ENCODE measurements at places on chromosomes 11 and 22.

DNA sequence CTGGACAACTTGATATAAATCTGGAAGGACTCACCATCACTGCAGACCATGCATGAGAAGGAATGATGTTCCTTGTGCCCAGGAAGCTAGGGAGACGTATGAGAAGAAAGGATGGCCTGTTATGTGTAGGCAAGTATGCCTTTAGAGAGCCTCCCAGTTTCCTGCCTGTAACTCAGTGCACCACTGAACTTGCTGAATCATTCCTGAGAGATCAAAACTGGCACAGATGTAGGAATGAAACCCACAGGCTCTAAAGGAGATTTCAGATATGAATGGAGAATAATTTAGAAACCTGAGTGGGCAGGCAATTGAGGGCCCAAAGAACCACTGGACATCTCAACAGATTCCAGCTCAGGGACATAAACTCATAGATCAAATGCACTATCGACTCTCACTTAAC is 38.4 kb upstream of the PRSS23 start:
- DNase-seq, result no peak

DNA sequence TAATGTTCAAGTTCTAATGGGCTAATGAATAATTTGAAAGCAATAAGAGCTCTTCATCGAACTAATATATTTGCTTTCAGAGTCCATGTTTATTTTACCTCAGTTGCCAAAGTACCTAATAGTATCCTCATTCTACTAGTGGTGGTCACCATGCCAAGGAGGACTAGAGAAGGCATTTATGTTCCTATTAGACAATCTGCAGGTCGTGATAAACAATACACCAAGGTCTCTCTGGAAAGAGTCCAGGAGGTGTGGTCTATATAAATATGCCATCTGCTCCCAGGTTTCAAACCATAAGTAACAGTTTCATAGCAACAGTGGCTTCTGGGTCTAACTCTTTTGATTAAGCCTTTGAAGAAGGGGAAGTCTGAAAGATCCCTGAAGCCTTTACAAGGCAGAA is 42.9 kb downstream of the ARFGAP3 start:
- DNase-seq, result no peak

DNA sequence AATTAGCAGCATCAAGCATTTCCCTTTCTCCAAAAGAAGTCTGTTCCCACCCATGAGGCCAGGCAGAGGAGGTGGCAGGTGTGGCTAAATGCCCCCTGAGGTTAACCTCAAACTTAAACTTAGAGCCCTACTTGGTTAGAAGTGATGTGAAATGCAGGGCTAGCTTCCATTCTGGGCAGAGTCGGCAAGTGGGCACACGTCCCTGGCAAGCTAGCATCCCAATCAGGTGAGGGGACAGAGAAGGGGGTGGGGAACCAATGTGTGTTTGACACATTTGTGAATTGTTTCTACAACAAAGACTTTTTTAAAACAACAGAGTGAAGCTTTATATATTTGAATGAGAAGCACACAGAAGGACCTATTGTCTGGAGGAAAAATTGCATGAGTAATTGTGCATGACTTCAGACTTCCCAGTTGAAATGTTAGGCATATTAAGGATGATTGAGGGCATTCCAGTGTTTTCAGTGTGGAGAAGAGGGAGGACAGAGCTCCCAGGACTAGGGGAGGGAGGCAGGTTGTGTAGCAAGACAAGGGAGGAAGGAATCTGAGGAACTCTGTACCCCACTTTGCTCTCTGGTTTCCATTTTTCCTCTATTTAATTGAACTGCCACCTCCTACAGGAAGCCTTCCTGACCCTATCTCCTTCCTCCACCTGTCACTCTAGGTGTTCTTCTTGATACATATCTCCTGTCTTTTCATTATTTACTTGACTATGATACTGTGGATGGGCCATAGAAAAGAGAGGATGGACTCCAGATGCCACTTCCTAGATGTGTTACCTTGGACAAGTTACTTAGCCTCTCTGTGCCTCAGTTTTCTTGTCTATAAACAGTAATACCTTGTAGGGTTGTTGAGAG is 83.3 kb upstream of the PICALM start:
- DNase-seq, result no peak

- DNase-seq, result no peak
These were observed 9.0 kb upstream of the HIKESHI start for GRCh38 chr11:86292912-86293616.

- no peak for DNase-seq
These were observed 124.5 kb upstream of the SORL1-AS1 start for GRCh38 chr11:121577106-121577848.

DNA sequence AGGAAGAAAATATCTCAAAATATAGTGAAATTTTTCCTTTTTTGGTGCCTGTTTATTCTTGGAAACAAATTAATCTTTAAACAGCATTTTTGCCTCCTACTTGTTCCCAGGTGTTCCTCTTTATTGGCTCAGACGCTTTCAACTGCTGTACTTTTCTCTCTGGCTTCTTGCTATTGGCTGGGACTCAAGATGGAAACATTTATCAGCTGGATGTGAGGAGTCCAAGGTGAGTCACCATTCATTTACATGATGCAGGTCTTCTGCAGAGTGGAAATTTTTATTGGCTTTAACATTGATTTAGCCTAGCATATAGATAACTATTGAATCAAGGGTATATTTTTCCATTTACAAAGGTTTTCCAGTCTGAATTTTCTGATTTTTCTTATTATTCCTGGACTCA is 34.4 kb upstream of the DNAJB13 start:
- DNase-seq, result no peak

DNA sequence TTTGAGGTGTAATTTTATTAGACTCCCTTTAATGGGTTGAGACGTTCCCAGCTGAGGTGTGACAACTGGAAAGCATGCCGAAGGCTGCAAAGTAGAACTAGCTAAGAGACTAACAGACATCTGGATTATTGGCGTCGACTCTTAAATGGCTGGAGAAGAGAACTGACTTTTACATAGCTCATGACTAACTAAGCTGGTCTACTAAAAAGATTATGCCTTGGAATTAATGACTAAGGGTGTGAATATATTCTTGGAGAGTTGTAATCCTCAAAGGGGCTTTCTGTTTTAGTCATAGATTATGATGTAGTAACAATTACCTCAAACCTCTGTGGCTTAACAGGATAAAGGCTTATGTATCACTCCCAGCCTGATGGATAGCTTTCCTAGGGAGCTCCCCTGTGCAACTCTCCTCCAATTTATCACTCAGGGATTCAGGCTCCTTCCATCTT is 39.5 kb upstream of the SLC5A12 start:
- DNase-seq, result no peak

DNA sequence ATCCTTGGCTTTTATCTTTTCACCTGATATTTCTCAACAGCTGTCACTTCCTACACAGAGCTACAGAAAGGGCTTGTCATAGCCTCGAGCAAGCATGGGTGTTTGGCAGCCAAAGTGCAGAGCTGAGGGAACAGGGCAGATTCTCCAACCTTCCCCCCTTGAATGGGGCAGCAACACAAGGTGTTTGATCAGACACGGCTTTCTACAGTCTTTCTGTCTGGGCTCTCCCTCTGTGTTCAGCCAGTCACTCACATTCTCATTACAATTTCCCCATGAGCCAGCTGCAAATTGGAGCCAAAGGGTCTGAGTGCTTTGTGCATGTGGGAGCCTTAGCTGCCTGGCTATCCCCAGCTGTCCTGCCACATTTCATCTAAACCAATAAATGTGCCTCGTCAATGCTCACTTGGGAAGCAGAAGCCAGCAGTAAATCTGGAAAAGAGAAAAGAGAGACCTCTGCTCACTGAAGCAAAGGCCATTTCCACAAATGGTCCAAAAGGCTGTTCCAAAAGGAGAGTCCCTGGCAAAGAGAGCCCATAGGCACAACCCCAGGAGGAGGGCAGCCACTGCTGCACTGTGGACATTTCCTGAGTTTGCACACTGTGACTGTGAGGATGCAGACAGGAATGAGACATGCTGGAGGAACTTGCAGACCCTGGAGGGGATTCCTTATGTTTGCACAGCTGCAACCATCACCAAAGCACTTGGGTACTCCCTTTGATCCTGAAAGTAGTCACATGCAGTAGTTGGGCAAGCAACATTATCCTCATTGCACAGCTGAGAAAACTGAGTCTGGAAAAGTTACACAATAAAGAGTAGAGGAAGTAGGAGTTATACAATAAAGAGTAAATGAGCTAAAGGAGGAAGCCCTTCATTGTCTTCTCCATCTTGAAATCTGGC is 186.8 kb downstream of the FAM181B start:
- DNase-seq, result no peak

DNA sequence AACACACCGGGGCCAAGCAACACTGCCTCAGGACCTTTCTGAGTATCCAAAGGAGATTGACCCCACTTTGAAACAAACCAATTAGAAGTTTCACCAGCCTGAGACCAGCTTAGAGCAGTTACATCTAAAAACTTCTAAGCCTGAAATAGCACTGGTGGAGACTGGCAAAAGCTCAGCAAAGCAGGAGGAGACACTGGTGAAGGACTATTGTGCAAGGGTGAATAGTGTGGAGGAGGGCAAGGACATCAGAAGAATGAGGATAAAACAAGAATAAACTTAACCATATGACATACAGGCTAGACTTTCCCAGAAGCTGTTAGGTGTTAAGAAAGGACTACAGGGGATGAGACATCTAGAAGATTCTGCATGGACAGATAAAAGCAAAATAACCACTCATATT is 152.4 kb downstream of the FCHSD2 start:
- DNase-seq, result no peak

- no peak for DNase-seq
These were observed 20.7 kb downstream of the SUN2 start for GRCh38 chr22:38735126-38735464.

- no peak for DNase-seq
These were observed 22.2 kb upstream of the MUC5B start for GRCh38 chr11:1200611-1201191.

GRCh38 chr11:116537709-116538108 is 235.1 kb downstream of the BUD13 start:
- no peak for DNase-seq

GRCh38 chr11:62928011-62928410 is 6.8 kb upstream of the CHRM1 start:
- no peak for DNase-seq

DNA sequence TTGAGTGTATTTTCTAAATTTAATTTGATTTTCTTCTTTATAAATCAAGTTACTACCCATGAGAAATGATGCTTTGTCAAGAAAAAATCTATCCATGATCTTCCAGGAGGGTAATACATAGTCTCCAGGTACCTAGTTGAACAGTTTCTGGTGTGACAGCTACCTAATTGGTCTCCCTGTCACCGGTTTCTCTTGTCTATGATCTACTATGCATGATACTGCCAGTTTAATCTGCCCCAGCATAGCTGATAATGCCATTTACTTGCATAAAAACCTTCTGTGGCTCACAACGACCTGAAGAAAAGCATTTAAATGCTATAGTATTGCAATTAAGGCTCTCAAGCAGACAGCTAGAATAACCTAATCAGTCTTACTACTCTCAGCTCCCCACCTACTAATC is 349.5 kb downstream of the DLG2 start:
- DNase-seq, result no peak

- DNase-seq, result no peak
These were observed 111.4 kb downstream of the SPON1 start for GRCh38 chr11:14073849-14074476.

DNA sequence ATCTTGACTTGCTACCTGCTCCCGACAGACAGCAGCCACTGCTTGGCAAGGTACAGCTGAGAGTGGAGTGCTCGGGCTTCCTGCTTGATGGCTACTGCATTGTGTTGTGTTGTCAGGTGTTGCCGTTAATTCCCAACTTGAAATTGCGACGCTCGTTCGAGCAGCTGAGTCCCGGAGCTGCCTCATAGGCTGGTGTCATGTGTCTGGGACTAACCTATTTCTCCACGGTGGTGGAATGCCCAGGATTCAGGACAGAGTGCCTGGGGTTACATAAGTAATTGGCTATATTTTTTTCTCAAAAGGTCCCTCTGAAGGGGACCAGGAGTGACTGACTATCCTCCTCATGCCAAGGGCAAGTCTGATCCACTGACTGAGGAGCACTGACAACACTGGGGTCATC is 18.5 kb downstream of the COMMD9 start:
- no peak for DNase-seq

DNA sequence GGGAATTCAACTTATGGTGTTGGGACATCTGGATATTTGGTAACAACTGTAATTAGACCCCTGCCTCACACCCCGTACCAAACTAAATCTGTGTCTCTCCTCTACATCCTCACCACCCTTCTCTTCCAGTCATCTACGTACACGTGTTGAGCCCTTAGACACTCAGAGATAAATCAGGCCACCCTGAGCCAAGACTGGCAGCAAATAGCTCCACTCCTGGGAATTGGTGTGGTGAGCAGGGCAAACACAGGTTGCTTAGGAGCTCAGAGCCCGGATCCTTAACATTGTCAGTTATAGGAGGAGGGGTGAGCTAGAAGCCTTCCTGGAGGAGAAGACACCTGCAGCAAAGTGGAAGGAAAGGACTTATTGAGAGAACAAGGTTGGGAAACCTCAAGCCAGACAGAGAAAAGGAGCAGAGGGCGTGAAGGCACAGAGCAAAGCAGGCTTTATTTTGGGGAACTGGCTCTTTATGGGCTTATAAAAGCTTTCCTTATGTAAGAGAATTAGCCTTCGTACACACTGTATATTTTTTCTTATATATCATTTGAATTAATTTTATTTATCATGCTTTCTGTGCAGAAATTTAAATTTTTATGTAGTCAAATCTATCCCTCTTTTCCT is 36.9 kb upstream of the KLHL35 start:
- no peak for DNase-seq

GRCh38 chr11:8756201-8756600 is 73.6 kb downstream of the RPL27A start:
- no peak for DNase-seq

DNA sequence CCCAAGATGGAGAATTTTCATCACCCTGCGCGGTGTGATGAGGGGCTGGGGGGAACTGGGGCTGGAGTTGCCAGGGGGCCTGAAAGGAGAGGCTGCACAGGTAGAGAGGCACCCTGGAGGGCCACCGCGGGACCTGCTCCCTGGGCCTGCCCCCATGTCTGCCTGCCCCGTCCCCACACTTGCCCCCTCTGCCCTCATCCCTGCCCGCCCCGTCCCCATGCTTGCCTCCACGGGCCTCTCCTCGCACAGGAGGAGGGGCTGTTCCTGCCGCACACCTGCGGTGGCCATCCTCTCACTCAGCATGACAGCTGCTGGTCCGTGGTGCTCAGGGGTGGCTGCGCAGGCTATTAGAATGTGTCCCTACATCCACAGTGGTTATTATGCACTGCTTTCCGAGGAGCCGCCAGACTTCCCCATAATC is 43.5 kb downstream of the LINC01488 start:
- DNase-seq, result no peak

DNA sequence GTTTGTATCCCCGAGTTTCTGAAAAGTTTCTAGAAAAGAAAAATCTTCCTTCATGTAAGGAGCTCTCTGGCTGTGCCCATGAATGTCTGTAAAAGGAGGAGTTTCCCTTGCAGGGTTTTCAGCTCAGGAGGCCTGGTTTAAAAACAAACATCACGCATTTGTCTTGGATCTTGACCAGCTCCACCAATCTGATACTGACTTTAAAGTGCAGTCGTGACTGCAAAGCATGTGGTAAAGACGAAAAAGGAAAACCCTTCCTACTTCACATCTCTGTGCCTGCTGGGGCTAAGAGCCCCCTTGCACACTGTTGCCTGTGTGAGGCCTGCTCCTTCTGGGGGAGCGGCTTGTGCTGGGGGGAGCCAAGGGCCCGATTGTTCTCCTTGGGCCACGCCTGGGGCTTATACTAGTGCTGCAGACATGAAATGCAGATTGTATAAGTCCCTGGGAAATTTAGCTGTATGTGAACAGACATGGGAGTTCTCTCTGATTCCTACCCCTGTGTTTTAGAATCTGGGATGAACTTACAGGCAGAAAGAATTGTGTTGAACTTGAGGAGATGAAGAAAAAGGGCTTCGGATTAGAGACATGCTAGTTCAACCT is 62.1 kb downstream of the ADAMTS15 start:
- no peak for DNase-seq

GRCh38 chr11:129278586-129279319 is 86.6 kb upstream of the ARHGAP32 start:
- no peak for DNase-seq
